ENCODE measurements at places on chromosomes 6 and 20. TPM values are rescaled to one million over a fixed set of nuclear protein-coding genes. Genes with fewer than 3 reads are reported as not detected.

Gene KIAA1755
- not detected for total RNA-seq

Gene PAK5
- total RNA-seq: not detected

Gene LIN28B
- not detected for total RNA-seq

Gene TNFRSF21
- total RNA-seq: 34.2 TPM

Gene CRIP3
- not detected for total RNA-seq

Gene SPO11
- not detected for total RNA-seq

Gene RUNX2
- not detected for total RNA-seq

Gene TRIM10
- not detected for total RNA-seq

All from mammary microvascular endothelial cell (primary cell).